ENCODE measurements at places on chromosomes 3 and 15.
A peak's percentile ranks its signal among the peaks of the same experiment; 100 is the strongest.

DNA sequence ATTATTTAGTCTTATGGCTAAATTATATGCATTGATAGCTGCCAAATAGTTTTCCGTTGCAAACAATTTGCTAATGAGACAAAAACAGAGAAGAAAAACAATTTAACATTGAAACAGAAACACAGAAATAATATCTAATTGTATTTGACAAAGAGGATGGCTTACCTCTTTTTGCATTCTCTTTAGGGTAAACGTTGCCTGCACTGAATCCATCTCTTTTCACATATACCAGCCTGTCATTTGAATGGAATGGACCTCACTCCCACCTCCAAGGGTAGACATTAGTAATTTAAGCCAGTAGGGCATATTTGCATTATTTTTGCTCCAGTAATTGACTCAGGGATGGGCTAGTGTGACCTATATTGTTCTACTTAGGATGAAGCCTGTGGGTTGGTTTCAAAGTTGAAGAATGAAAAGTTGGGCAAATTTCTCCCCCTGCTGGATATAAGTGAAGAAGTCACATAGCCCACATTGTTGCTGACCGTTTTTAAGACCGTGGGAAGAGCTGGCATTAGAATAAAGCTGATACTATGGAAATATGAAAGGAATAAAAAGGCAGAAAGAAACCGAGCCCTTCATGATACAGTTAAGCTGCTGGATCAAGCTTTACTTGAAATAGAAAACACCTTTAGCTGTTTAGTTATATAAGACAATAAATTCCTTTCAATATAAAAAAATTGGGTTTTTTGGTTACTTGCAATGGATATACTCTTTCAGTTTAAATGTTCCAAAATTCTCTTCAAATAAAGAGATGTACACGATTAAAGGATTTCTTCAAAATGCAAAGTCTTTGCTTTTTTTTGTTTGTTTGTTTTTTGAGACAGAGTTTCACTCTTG is 26.9 kb downstream of the PIERCE2 start:
- no peaks in the 10 kb centered on the region for H3K27me3 ChIP-seq
- H3K27ac ChIP-seq: no peak overlapping the region
- peak; percentile 3 for DNase-seq
- H3K4me3 ChIP-seq: no peak overlapping the region
- no peaks in the 10 kb centered on the region for H3K36me3 ChIP-seq
- H3K4me1 ChIP-seq: no peaks in the 10 kb centered on the region

- H3K4me1 ChIP-seq: no peaks in the 10 kb centered on the region
- no peak for DNase-seq
- no peaks in the 10 kb centered on the region for H3K36me3 ChIP-seq
- H3K27me3 ChIP-seq: no peaks in the 10 kb centered on the region
Measured at GRCh38 chr3:188594139-188594538, 440.2 kb downstream of the LPP start.

DNA sequence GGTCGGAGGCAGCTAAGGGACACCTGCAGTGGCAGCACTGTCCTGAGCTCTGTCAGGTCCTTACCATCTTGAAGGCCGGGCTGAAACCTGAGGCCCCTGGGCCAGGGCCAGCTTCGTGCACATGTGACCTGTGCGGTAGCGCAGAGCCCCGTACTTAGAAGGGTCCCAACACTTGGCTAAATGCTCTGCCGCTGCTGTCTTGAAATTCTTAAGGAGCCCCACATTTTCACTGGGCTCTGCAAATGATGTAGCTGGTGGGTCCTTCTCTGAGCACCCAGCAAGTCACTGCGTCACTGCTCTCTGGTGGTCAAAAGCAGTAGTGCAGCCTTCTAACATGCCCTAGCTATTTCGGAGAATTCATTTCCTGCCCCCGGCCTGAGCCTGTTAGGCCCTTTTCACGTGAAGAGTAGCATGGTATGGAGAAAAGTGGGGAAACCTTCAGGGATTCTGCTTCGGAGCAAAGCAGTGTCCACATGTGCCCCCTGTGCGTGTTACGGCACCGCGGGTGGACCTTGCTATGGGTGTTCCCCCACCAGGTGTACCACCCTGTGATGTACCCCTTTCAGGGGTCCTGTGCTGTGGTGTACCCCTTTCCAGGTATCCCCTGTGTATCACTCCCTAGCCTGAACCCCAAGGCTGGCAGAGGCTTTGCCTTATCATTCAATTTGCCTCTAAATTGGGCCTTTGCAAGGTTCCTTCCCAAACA is 79.7 kb downstream of the TMEM266 start:
- H3K36me3 ChIP-seq: no peaks in the 10 kb centered on the region
- H3K27me3 ChIP-seq: peaks cover 39% of the 10 kb centered on the region
- DNase-seq: peak; percentile 60
- no peaks in the 10 kb centered on the region for H3K4me1 ChIP-seq

- H3K36me3 ChIP-seq: no peaks in the 10 kb centered on the region
- no peak overlapping the region for H3K4me3 ChIP-seq
- H3K4me1 ChIP-seq: no peaks in the 10 kb centered on the region
- no peak overlapping the region for H3K27ac ChIP-seq
- no peak for DNase-seq
Measured at GRCh38 chr3:137121704-137122314, 164.0 kb downstream of the IL20RB start.

- no peaks in the 10 kb centered on the region for H3K4me1 ChIP-seq
- H3K36me3 ChIP-seq: no peaks in the 10 kb centered on the region
- H3K27ac ChIP-seq: no peak overlapping the region
- no peak for DNase-seq
- H3K4me3 ChIP-seq: no peak overlapping the region
Measured at GRCh38 chr3:160812304-160812703, 56.3 kb downstream of the PPM1L start.

DNA sequence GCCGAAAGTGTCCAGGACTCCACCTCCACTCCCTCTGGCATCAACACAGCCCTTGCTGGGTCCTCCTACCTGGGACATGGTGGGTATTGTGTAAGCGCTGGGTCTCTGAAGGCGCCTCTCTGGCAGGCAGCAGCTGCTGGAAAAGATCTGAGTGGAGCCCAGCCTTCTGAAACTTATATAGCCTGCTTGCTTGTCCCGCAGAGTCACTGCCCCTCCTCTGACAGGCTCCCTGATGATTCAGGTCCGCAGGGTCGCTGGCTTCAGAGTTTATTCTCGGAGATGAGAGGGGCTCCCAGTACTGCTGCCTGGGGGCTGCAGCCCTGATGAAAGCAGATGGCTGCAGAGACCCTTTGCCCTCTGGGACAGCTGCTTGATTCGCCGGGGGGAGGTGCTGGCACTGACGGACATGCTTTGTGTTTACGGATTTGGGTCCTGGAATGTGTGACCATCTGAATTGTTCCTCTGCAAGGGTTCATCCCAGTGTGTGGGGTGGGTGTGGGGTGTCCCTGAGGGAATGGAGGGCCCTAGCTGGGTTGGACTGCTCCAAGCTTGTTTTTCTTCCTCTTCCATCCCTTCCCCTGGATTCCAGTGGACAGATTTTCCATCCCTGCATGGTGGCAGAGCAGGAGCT is at the start of gene MUSTN1:
Gene MUSTN1, minus strand, starts transcription at position 149 of the 631 bp plus-strand sequence. Its CDS starts 71 bp downstream, at position 78.
- H3K36me3 ChIP-seq: peaks cover 10% of the 10 kb centered on the region
- peaks cover 7% of the 10 kb centered on the region for H3K4me1 ChIP-seq
- no peak for DNase-seq
- H3K4me3 ChIP-seq: no peak within 1 kb of the TSS

DNA sequence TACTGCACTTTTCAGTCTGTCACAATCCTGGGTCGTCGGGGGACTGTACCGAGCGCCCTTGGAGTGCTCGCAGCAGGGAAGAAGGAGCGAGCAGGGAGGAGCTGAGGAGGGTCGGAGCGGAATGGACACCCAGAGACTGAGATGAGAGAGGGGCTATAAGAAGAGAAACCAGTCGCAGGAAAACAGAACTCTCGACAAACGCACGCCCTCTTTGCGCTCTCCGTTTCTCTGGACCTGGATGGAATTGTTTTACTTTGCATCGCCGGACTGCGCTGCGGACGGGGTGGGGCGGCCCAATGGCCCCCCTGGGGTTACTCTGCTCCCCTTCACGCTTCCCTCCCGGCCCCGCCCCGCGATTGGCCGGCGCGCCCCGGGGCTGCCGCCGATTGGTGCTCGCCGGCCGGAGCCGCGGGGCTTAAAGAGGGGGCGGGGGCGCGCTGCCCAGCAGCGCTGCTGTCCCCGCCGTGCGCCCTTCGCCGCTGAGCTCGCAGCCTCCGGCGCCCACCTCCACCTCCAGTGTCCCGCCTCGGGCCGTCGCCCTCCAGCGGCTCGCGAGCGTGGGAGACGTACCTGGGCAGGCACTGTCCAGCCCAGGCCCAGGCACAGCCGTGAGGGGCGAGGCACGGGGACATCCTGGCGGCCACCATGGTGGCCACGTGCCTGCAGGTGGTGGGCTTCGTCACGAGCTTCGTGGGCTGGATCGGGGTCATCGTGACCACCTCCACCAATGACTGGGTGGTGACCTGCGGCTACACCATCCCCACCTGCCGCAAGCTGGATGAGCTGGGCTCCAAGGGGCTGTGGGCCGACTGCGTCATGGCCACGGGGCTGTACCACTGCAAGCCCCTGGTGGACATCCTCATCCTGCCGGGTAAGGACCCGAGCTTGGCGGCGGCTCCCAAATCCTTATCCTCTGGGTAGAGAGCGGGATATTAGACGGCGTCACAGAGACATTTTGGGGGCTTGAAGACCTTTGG is at the start of gene CLDN11:
Gene CLDN11, plus strand, starts transcription at position 447 of the 977 bp plus-strand sequence. Its CDS starts 199 bp downstream, at position 646.
- no peaks in the 10 kb centered on the region for H3K36me3 ChIP-seq
- no peak within 1 kb of the TSS for H3K27ac ChIP-seq
- H3K4me1 ChIP-seq: peaks cover 19% of the 10 kb centered on the region
- peaks cover 40% of the 10 kb centered on the region for H3K27me3 ChIP-seq

- H3K4me1 ChIP-seq: peaks cover 5% of the 10 kb centered on the region
- H3K27me3 ChIP-seq: peaks cover 38% of the 10 kb centered on the region
- H3K36me3 ChIP-seq: no peaks in the 10 kb centered on the region
- H3K27ac ChIP-seq: no peak overlapping the region
Measured at GRCh38 chr3:133930341-133930933, 34.8 kb upstream of the RAB6B start.

- no peaks in the 10 kb centered on the region for H3K27me3 ChIP-seq
- no peaks in the 10 kb centered on the region for H3K36me3 ChIP-seq
- no peak for DNase-seq
- H3K27ac ChIP-seq: no peak overlapping the region
- no peaks in the 10 kb centered on the region for H3K4me1 ChIP-seq
Measured at GRCh38 chr3:146638718-146639117, 33.6 kb upstream of the PLSCR5 start.

- peaks cover 32% of the 10 kb centered on the region for H3K27me3 ChIP-seq
- H3K4me3 ChIP-seq: no peak overlapping the region
- H3K36me3 ChIP-seq: no peaks in the 10 kb centered on the region
- DNase-seq: no peak
- no peaks in the 10 kb centered on the region for H3K4me1 ChIP-seq
Measured at GRCh38 chr3:142890592-142890991, 1.7 kb upstream of the PCOLCE2 start.

DNA sequence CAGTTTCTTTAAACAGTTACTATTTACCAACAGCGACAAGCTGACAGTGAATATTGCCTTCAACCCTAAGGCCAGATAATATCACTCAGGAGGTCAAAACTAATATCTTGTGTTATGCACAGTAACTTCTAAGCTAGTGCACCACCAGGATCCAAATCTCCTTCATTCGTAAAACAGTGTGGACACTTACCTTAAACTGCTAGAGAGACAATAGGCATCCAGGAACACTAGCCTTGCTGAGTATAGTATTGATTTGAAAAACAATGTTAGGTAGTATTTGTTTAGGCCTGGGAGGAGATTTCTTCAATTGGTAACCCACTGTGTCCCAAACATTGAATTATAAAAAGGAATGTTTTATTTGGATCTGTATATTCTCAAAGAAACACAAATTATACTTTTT is 707.9 kb upstream of the UBE2E2 start:
- DNase-seq: no peak
- H3K4me3 ChIP-seq: no peak overlapping the region
- H3K27me3 ChIP-seq: no peaks in the 10 kb centered on the region
- H3K4me1 ChIP-seq: no peaks in the 10 kb centered on the region
- H3K36me3 ChIP-seq: no peaks in the 10 kb centered on the region
- no peak overlapping the region for H3K27ac ChIP-seq

DNA sequence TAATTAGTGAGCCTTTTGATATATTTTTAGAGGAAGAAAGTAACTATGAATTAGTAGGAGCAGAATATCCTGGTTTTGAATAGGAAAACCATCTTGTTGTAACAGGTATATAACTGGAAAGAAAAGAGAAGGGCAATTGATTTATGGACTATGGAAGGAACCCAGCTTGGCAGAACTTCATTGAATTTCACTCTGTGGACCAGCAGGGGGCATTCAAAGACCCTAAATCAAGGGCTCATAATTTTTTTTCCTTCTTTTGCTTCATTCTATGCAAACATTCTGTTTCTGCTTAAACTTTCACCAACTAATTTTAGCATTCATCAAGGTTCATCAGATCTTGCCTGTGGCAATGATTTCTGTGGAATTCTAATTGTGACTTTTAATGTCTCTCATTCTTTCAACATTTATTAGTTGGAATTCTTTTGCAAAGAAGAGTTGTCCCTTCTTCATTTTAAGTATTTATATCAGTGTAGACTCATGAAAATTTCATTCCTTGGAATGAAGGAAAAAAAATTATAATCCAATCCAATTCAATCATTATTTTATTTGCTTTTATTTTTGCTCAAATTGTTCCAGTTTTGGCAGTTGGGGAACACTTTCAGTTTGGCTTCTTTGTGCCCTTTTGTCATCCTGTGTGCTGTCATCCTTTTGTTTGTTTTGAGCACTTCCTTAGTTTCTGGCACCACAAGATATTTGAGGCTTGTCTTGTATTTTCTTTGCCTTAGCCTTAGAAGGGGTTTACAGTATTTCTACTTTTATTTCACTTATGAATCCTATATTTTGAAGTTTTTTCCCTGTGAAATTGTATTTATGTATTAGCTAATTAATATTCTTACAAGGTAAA is 30.4 kb downstream of the NXPE3 start:
- DNase-seq: no peak
- H3K27me3 ChIP-seq: no peaks in the 10 kb centered on the region
- H3K4me3 ChIP-seq: no peak overlapping the region
- peak overlapping the region; percentile 50 for H3K27ac ChIP-seq

DNA sequence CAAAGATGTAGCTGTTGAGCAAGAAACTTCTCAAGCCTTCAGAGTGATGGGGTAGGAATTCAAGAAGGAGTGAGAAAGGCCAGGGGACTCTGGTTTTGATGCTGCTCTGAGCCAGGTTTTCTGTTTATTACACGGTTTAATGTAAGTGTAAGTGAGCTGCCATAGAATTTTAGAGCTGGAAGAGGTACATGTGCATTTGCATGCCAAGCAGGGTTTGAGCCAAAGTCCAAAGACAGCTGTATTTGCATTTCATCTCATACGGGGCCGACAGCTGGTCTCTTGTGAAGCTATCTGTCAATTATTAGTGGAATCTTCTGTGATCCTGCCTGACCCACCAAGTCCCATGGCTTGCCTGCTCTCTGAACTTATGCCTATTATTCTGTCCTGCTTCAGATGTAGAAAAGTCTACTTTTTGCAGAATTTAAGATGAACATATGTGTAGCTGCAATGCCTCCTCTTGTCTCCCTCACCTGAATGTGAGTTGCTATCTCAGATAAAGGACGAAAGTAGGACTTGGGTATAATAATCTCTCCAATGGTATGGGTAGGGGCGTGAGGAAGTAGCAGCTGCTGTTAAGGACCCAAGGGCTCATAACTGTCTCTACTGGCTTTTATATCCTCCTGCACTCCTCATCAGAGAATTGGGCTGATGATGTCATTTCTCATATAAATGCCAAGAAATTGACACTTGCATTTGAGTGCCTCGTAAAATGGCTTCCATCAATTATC is 160.0 kb downstream of the SQOR start:
- peaks cover 5% of the 10 kb centered on the region for H3K27me3 ChIP-seq
- no peak overlapping the region for H3K4me3 ChIP-seq
- no peak for DNase-seq
- H3K27ac ChIP-seq: no peak overlapping the region
- no peaks in the 10 kb centered on the region for H3K36me3 ChIP-seq
- H3K4me1 ChIP-seq: no peaks in the 10 kb centered on the region
